ENCODE measurements at places on chromosomes 5 and 9.
A peak's percentile ranks its signal among the peaks of the same experiment; 100 is the strongest.

DNA sequence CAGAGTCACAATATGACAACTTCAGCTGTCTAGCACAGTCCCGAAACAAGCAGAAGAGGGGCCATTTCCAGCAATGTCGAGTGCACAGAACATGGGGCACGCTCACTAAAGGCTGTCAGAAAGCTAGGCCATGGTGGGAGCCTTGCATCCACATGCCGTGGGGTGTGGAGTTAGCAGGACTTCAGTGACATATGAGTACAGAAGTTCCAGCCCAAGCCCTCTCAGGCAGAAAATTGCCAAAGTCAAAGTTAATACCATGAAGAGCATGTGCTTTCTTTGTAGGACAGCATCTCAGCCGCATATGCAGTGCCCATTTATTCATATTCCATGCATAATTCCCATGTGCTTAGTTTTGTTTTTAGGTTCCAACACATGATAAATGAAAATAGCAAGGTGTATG, 26.7 kb downstream of the ECM2 start:
- peaks cover 65% of the 10 kb centered on the region for H3K4me1 ChIP-seq
- H3K27me3 ChIP-seq: no peaks in the 10 kb centered on the region
- peaks cover 8% of the 10 kb centered on the region for H3K36me3 ChIP-seq
- H3K27ac ChIP-seq: no peak overlapping the region

DNA sequence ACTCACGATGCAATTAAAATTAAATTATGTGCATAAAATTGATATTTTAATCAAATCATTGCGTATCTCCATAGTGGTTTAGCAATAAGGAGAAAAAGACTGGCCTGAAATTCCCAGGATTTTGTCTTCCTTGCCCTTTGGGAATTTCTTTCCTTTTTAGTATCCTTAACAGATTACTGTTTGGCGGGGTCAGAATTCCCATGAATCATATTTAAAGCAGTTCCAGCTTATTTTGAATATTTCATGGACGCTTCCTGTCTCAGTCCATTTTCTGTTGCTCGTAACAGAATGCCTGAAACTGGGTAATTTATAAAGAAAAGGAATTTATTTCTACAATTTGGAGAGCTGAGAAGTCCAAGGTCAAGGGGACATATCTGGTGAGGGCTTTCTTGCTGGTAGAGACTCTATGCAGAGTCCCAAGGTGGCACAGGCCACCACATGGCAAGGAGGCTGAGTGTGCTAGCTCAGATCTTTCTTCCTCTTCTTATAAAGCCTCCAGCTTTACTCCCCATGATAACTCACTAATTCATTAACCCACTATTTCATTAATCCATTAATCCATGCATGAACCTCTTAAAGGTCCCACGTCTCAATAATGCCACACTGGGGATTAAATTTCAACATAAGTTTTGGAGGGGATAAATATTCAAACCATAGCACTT, 37.8 kb downstream of the CDH6 start:
- peaks cover 55% of the 10 kb centered on the region for H3K36me3 ChIP-seq
- no peak for DNase-seq
- H3K27ac ChIP-seq: peak overlapping the region; percentile 56
- peaks cover 91% of the 10 kb centered on the region for H3K4me1 ChIP-seq
- no peaks in the 10 kb centered on the region for H3K27me3 ChIP-seq

GRCh38 chr5:39765366-39765765, 340.6 kb upstream of the DAB2 start:
- peak overlapping the region; percentile 86 for H3K27ac ChIP-seq
- no peak for DNase-seq
- no peaks in the 10 kb centered on the region for H3K36me3 ChIP-seq
- no peak overlapping the region for H3K4me3 ChIP-seq
- H3K4me1 ChIP-seq: peaks cover 55% of the 10 kb centered on the region

DNA sequence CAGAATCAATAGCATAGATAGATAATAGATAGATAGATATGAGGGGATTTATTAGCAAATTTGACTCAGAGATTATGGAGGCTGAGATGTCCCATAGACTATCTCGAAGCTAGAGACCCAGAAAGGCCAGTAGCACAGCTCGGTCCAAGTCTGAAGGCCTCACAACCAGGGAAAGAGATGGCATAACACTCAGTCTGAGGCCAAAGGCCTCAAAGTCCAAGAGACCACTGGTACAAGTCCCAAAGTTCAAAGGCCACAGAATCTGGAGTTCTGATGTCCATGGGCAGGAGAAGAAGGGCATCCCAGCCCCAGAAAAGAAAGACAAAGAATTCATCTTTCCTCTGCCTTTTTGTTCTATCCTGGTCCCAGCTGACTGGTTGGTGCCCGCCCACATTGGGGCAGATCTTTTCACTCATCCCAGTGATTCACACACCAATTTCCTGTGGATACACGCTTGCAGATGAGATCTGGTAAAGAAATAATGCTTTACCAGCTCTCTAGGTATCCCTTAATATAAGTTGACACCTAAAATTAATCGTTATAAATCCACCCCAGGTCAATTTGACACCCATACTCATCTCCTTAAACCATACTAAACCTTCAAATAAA, 127.8 kb upstream of the FBN2 start:
- H3K4me1 ChIP-seq: peaks cover 3% of the 10 kb centered on the region
- no peak overlapping the region for H3K27ac ChIP-seq
- no peak for DNase-seq
- no peak overlapping the region for H3K4me3 ChIP-seq
- no peaks in the 10 kb centered on the region for H3K27me3 ChIP-seq

Data from osteocyte (in vitro differentiated cells).